ENCODE measurements at places on chromosomes 16 and 17.

- no peak for DNase-seq
Measured at GRCh38 chr17:4163951-4164350, 21.0 kb downstream of the CYB5D2 start.

- no peak for DNase-seq
Measured at GRCh38 chr17:68356520-68356919, 65.2 kb downstream of the ARSG start.

GRCh38 chr17:51045621-51046020 is 75.0 kb downstream of the SPAG9 start:
- DNase-seq = peak; percentile 7

DNA sequence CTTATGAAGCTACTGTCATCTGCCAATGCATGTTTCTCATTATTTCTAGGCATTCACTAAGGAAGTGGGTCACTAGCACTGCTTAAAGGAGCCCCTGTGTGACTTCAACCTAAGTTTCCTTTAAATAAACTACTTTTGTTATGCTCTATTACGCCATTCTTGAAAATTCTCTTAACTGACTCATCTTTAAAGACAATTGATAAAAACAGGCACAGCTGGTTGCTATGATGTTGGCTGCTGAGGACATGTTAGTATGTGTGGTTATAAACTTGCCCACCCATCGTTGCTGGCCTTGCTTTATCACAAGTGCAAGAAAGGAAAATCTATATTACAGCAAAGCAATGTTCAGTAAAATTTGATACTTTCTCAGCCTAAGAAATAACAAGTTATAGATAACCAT is 75.8 kb upstream of the CNTNAP4 start:
- DNase-seq = no peak

GRCh38 chr16:79651363-79651762 is 50.8 kb upstream of the MAF start:
- no peak for DNase-seq

- peak; percentile 71 for DNase-seq
Measured at GRCh38 chr16:46853713-46854443, 22.9 kb upstream of the C16orf87 start.

DNA sequence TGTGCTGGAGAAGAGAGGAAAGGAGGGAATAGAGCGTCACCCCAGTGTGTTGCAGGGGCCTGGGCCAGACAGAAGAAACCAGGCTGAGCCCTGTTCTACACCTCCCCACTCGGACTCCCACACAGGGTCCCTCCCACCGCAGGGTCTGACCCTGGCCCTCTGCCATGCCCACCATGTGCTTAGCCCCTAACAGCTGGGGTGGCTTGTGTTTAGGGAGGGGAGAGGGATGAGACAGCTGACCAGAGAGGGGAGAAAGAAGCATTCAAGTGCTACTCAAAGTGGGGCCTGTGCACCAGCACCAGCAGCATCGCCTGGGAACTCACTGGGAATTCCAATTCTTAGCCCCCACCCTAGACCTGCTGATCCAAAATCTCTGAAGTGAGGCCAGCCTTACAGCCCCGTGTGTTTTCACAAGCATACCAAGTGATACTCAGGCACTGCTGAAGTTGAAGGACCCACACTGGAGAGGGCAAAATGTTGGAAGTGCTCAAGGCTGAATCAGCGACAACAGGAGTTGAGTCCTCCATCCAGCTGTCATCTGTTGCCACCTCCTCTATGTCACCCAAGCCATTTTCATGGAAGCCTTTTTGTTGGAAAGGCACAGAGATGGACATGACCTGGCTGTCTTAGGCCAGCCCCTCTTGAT is 47.0 kb downstream of the FZD2 start:
- no peak for DNase-seq

GRCh38 chr16:69440250-69440649 is 15.8 kb downstream of the CYB5B start:
- no peak for DNase-seq

DNA sequence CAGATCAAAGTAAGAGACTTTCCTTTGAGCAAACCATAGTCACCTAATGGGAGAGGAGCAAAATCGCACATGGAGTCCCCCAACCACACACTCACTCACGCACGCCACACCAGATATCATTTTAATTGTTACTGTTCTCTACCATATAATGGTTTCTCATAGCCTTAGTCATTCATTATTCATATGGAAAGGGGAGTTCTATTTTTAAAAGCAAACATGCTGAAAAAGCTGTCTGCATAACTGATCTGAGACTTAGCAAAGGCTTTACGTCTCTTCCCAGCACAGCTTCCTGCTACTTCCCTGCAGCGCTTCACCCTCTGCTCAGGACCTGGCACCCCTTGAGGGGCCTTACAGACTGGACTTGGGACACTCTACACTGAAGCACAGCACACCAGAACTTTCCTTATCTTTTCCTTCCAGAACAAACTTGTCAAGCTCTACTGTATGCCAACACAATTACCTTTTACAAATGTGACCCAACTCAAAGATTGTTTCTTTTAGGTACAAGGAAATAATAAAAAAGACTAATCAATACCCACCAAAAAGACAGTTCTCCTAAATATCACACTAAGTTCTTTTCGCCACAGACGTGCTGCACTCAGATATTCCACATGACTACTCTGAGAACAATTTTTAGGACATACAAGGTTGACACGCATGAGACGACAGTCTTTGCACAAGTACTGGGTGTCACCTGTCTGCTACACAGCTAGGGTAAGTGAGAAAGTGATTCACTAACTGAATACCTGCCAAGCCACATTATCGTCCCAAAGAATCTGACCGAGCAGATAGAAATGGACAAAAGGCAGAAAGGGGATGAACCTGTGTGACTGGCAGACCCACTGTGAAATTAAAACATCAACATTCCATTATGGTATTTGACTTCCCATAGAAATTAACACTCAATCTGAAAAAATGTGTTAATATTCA is 21.5 kb downstream of the SRP68 start:
- no peak for DNase-seq

DNA sequence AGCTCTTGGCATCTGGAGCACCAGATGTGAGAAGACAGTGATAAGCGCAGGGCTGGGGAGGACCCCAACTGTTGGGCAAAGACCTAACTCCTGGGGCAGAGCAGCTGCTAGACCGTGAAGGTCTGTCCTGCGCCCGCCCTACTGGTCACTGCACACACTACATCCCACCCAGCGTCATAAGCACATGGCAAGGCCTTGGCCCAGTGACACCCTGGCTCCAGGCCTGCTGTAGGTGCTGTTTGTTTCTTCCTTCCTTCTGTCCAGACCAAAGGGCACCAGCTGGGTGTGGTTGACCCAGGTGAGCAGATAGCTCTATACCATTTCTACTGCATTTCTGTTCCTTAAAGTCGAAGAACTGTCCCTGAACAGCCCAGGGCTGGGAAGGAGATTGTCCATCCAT is 6.4 kb downstream of the TRPV3 start:
- DNase-seq = no peak

- no peak for DNase-seq
Measured at GRCh38 chr16:53152329-53152728, 97.5 kb downstream of the CHD9 start.

- DNase-seq = no peak
Measured at GRCh38 chr16:56278196-56278855, 87.0 kb downstream of the GNAO1 start.

- DNase-seq = no peak
Measured at GRCh38 chr16:84879569-84880487, 60.0 kb downstream of the CRISPLD2 start.

DNA sequence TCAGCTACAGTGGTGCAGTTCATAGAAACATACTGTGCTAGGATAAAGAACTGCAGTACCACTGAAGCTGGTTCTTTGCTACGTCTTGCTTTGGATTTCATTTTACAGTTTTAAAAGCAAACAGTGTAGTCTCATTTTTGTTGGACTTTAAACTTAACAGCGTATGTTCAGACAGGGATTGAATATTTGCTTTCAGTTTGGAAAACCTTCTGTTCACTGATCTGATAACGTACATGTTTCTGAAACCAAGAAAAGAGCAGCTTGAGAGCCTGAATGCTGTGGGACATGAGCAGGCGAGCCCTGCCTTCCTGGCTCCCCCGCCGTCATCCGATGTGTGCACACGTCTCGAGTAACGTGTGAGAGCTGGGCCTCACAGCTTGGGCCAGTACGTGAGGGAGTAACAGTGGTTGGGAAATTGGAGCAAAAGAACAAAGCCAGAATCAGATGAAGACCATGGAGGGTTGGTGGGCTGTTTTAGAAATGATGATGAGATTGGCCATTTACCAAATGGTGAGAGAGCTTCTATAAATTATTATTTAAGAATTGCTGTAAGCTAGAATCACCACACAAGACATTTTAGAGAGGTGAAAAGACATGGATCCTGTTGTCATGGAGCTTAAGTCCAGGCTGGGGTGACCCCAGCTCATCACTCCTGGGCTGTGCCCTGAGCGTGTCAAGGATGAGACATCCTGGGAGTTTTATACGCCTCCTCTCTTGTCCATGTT is 20.8 kb upstream of the CLEC18C start:
- DNase-seq = no peak

GRCh38 chr17:6108382-6108781 is 38.2 kb downstream of the WSCD1 start:
- DNase-seq = no peak

GRCh38 chr17:50210240-50211225 is 9.1 kb upstream of the COL1A1 start:
- DNase-seq = no peak

GRCh38 chr17:28953444-28954118 is 2.3 kb upstream of the PHF12 start:
- peak; percentile 15 for DNase-seq

GRCh38 chr17:412211-413015 is 59.8 kb upstream of the RPH3AL start:
- peak; percentile 5 for DNase-seq

GRCh38 chr17:34269969-34270368 is at the start of gene CCL7:
CCL7 (plus strand) TSS chr17:34270221; CDS start chr17:34270291, 70 bp downstream.
- DNase-seq = no peak

DNA sequence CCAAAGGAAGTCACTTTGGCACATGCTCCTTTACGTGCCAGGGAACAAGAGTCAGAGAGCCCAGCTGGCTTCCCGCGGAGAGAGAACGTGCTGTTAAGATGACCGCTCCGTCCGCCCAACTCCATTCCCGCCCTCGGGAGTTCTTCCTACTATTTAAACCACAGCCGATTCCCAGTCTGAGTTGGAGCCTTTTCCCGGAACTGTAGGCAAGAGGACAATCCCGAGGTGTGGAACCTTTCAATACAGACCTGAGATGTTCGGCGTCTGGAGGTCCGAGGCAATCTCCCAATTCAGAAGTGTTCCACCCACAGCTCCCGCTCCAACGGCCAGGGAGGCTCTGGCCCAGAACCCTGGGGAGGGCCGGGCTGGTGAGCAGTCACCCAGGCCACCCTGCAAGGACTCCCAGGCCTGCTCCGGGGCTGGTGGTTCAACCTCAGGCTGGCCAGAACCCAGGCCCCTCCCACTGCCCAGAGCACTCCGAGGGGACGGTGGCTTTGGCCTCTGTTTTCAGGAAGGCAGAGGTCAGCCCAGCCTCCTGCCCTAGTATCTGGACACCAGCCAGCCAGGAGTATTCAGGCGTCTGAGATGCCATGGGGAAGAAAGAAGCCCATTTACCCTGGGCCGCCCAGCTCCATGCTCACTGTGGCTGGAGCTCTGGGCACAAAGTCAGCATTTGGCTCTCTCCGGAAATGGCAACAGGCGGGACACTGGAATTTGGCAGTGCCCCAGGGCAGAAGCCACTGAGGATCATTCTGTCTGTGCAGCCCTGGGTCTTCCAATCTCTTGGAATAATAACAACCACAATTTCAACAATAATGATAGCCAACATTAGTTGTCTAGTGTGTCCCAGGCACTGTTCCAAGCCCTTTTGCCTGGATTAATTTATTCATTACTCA is 21.4 kb downstream of the EMP2 start:
- peak; percentile 39 for DNase-seq

GRCh38 chr17:36752096-36752888 is 150.9 kb downstream of the MRM1 start:
- DNase-seq = no peak

DNA sequence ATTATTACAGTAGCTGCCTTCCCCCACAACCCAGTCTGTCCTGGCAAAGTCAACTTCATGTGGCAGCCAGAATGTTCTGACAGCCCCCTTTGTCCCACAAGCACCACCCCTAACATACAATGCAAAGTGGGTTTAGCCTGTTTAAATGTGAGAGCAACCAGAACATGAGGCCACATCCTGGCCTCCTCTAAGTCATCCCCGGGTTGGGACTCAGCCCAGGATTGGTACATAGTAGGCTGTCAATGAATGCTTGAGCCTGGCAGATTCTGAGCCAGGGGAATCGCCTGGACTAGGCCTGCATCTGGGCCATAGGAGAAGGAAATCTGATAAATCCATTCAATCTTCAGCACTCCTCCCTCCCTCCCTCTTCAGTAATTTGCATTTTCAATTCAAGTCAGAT is 4.3 kb upstream of the ITGA3 start:
- no peak for DNase-seq

GRCh38 chr17:1883536-1883935 is 53.7 kb downstream of the RPA1 start:
- DNase-seq = no peak

GRCh38 chr17:80523956-80524712 is 20.5 kb upstream of the RPTOR start:
- DNase-seq = no peak

DNA sequence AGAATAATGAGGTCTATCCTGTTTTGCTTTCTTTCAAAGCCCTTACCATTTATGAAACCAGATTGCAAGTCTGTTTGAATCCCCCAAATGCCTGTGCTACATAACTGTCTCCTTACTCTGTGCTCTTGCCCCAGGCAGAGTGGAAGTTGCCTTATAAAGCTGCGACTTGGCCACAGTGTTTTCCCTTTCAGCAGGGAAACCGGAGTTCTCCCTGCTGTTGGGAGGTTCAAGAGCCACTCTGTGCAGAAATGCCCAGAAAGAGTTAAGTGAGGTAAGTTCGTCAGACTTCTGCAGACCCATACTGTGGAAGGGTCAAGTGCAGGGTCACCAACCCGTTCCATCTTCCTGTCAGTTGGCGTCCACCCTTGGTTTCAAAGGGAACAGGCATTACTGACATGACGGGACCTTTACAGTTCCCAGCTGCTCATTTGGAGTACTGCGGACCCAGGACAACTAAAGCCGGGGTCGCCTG is 508.9 kb downstream of the WWOX start:
- DNase-seq = no peak

GRCh38 chr17:73394512-73395450 is 83.0 kb upstream of the CDC42EP4 start:
- no peak for DNase-seq

DNA sequence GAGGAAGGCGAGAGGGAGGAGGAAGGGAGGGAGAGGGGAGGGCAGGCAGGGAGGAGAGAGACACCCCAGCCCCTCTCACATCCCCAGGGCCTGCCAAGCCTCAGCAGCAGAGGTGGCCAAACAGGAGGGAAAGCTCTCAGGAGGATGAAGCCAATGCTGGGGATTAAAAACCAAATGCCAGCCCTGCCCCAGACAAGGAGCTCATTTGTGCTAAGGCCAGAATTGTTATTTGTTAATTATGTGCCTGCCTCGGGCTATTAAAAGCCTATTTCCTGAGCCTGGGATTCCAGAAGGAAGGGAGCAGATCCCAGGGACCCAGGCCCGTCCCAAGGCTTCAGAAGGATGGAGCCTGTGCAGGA is 27.9 kb upstream of the GINS2 start:
- DNase-seq = no peak

DNA sequence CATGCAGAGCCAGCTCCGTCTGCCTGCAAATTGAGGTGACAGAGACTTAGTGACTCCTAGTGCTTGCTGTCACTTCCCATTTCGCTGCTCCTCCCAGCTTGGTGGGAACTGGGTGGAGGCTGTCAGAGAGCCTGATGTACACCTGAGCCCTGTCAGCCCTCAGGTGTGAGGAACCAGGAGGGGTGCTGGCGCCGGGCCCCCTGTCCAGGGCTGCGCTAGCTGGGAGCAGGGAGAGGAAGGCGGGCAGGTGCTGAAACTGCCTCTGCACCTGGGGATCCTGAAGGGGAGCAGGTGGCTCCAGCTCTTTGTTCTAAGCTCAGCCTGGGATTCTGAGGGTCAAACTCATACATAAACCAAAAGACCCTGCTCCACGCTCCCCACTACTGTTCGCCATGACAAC is 10.8 kb upstream of the WSCD1 start:
- DNase-seq = no peak
